Posterior vena cava (tissue), 2 donors: ENCODE measurements at places on chromosomes 5 and 9. TPM values are rescaled to one million over a fixed set of nuclear protein-coding genes. Genes with fewer than 3 reads are reported as not detected.

The MYMK gene
- not detected for total RNA-seq

The GPX8 gene
- 49.9 TPM for total RNA-seq

The PCDHGB1 gene
- total RNA-seq = 2.6 TPM

The TRMT10B gene
- 7.4 TPM for total RNA-seq

The TGFBI gene
- 286 TPM for total RNA-seq

The CMYA5 gene
- total RNA-seq = 3.5 TPM

The FGF10 gene
- total RNA-seq = 17.4 TPM

The ITGA1 gene
- 134 TPM for total RNA-seq

The SPDL1 gene
- total RNA-seq = 6.7 TPM

The ADGRV1 gene
- 0.19 TPM for total RNA-seq

The GOLGA1 gene
- 21.0 TPM for total RNA-seq

The GZMA gene
- 1.7 TPM for total RNA-seq

The PRRT1B gene
- total RNA-seq = not detected

DNA sequence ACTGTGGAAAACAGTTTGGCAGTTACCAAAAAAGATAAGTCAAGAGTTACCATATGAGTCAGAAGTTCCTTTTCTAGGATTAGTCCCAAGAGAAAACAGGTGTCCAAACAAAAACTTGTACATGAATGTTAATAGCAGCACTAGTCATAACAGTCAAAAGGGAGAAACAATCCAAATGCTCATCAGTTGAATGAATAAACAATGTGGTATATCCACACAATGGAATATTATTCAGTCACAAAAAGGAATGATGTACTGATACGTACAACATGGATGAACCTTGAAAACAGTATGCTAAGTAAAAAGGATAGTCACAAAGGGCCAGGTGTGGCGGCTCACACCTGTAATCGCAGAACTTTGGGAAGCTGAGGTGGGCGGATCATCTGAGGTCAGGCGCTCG lies 7.9 kb downstream of the ZNF510 start:
- no peak for DNase-seq

GRCh38 chr5:58484505-58484904 lies 6.7 kb upstream of the GAPT start:
- DNase-seq = no peak

GRCh38 chr9:36461323-36461722 lies 61.3 kb upstream of the RNF38 start:
- DNase-seq = no peak

- peak; percentile 83 for DNase-seq
These were observed 160.5 kb downstream of the FGF18 start for GRCh38 chr5:171579976-171580411.

- no peak for DNase-seq
These were observed 414.1 kb upstream of the MEF2C start for GRCh38 chr5:89297066-89297465.

- DNase-seq = no peak
These were observed 129.9 kb downstream of the ZSWIM6 start for GRCh38 chr5:61461926-61462325.

DNA sequence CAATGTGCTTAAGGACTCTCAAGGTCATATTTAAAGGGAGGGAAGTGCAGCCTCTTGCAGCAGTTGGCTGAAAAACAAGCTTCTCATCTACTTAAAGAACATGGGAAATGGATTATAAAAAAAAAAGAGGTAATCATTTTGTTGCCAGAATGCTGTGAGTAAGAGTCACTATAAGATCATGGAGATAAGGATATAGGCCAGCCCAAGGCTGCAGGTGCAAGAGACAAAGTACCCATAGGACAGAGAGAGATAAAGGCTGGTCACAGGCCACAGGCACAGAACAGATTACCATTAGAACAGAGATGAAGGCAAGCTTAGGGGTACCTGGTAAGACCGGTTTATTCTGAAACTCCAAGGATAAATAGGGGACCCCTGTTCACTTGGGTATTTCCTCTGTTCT lies 70.5 kb downstream of the CDKN2A start:
- no peak for DNase-seq

GRCh38 chr5:141934099-141934844 lies 10.6 kb downstream of the DELE1 start:
- no peak for DNase-seq

- DNase-seq = no peak
These were observed 133.8 kb upstream of the SLC24A2 start for GRCh38 chr9:19922476-19923118.

DNA sequence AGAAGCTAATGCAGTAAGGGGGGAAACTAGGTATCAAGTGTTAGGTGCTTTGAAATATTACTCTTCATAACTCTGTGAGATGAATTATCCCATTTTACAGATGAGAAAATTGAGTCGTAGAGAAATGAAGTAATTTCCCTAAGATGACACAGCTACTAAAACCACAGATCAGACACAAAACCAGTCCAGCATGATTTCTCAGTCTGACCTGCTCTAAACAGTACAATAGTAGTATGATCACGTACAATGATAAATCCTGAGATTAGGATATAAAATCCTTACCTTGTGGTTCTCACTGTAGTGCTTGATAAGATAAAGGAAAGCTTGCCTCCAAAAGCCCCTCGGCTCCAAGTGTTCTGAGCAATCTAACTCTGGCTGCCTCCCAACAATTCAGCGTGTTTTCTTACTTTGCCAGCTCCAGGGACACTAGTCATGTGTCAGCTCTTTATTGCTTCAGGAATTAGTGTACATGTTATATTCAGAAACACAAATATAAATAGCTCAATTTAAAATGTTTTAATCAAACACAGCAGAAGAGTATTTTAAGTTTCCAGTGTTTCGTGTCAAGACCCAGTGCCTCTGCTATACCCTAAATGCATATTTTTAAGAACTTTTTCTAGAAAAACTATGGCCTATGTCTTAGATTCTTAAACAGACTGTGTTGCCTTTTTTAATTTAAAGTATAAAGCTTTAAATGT lies 243.6 kb downstream of the DENND1A start:
- no peak for DNase-seq

DNA sequence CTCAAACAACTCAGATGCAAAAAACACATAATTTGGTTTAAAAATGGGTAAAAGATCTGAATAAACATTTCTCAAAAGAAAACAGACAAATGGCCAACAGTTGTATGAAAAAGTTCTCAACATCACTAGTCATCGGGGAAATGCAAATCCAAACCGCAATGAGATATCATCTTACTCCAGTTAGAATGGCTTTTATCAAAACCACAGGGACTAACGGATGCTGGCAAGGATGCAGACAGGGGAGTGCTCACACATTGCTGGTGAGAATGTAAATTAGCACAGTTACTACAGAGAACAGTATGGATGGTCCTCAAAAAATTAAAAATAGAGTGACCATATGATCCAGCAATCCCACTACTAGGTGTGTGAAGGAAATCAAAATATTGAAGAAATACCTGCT lies 589.1 kb upstream of the ADAMTS16 start:
- DNase-seq = no peak

- no peak for DNase-seq
These were observed 141.5 kb upstream of the NR4A3 start for GRCh38 chr9:99680191-99680590.

- DNase-seq = no peak
These were observed 53.0 kb downstream of the SUB1 start for GRCh38 chr5:32638309-32638708.

DNA sequence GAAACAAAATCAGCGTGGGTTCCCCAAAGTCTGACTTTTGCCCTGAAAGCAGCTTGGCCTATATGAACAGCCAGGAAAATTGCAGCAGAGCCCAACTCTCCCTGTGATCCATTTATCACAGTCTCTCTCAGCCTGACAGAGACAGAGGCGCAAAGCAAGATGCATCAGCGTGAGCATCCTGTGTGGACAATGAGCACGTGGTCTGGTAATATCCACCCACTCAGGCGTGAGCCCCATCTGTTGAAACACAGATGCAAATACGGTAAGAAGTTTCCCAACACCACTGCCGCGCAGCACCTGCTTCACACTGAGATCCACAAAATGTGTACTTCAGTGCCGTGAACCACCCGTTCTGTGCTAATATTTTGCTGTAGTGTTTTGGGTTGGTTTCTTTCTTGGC lies 114.6 kb downstream of the MRPL36 start:
- DNase-seq = no peak

GRCh38 chr5:146337264-146337904 lies 1.3 kb upstream of the POU4F3 start:
- DNase-seq = no peak

DNA sequence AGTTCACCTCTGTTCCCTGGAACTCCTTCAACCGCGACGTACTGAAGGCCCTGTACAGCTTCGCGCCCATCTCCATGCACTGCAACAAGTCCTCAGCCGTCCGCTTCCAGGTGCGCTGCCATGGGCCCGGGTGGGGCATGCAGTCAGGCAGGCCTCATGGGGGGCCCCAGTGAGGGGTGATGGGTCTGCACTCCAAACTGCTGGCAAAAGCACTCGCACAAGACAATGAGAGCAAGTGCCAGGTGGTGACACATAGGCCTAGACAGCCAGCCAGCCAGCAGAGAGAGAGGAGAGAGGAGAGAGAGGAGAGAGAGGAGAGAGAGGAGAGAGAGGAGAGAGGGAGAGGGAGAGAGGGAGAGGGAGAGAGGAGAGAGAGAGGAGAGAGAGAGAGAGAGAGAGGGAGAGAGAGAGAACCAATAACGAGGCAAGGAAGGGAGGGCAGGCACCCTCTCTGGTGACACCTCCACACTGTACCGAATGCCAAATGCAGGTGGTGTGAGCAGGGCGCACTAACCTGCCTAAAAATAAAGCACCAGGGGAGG lies 21.0 kb downstream of the DBH start:
- DNase-seq = no peak

- DNase-seq = no peak
These were observed 511.6 kb upstream of the ZNF608 start for GRCh38 chr5:125257997-125258396.

- DNase-seq = no peak
These were observed 45.6 kb upstream of the SLC25A51 start for GRCh38 chr9:37949576-37949975.

GRCh38 chr9:135400496-135400895 lies 79.1 kb upstream of the PPP1R26 start:
- no peak for DNase-seq

GRCh38 chr5:116942622-116943021 lies 368.0 kb upstream of the SEMA6A start:
- DNase-seq = no peak

DNA sequence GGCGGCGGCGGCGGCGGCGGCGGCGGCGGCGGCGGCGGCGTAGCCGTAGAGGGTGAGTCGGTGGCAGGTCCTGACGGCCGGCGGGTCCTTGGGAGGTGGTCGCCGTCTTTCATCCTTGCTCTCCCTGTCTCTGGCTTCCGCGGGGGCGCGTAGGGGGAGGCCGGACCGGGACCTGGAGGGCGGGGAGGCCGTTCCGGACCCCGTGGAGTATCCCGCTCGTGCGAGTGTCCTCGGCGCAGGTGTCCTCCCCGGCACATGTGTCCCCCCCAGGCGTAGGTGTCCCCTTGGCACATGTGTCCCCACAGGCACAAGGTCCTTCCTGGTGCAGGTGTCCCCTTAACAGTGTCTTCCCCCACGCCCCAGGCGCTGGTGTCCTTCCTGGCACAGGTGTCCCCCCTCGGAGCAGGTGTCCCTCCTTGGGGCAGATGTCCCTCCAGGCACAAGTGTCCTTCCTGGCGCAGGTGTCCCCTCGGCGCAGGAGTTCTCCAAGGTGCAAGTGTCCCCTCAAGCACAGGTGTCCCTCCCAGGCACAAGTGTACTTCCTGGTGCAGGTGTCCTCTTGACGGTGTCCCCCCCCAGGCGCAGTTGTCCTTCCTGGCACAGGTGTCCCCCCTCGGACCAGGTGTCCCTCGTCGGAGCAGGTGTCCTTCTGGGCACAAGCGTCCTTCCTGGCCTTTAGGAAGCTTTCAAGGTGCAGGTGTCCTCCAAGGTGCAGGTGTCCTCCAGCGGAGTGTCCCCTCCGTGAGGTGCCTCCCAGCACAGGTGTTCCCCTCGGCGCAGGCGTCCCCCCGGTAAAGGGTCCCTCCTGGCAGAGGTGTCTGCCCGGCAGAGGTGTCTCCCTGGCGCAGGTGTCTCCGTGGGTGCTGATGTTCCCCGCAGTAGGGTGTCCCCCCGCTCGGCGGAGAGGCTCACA lies 519 bp downstream of the EXOC3 start:
- peak; percentile 81 for DNase-seq

DNA sequence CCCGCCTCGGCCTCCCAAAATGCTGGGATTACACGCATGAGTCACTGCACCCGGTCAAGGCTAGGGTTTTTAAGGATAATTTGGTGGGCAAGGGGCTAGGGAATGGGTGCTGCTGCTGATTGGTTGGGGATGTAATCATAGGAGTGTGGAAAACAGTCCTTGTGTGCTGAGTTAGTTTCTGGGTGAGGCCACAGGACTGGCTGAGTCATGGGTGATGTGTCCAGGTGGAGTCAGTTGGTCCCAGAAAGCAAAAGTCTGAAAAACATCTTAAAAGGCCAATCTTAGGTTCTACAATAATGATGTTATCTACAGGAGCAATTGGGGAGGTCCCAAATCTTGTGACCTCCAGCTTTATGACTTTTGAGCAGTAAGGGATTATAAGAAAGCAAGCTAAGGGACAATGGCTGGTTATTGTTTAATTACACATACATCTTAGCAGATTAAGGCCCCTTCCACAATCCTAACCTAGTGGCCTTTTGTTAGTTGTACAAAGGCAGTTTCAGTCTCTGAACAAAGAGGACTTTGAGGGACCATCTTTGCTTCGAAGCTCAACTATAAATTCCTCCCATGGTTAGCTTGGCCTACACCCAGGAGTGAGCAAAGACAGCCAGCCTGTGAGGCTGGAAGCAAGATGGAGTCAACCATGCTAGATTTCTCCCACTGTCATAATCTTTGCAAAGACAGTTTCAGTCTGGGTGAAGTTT lies 5.5 kb upstream of the AOPEP start:
- no peak for DNase-seq

DNA sequence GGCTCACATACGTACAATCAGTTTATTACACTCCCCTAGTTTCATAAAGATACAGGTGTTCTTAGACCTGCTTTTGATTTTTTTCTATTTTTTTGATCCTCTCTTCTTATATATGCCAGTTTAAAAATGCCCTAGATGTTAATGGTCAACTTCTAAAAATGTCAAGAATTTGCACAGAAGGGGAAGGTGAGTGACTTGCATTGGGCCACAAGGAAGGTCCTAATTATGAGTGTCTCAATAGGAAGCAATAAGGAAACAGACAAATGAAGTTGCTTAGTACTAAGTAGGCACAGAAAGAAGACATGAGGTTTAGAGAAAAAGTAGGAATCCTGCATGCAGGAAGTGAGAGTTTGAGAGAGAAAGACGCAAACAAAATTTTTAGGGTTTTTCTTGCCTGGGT lies 3.2 kb upstream of the CCDC171 start:
- no peak for DNase-seq
